ENCODE measurements at places on chromosomes 6 and 20.

DNA sequence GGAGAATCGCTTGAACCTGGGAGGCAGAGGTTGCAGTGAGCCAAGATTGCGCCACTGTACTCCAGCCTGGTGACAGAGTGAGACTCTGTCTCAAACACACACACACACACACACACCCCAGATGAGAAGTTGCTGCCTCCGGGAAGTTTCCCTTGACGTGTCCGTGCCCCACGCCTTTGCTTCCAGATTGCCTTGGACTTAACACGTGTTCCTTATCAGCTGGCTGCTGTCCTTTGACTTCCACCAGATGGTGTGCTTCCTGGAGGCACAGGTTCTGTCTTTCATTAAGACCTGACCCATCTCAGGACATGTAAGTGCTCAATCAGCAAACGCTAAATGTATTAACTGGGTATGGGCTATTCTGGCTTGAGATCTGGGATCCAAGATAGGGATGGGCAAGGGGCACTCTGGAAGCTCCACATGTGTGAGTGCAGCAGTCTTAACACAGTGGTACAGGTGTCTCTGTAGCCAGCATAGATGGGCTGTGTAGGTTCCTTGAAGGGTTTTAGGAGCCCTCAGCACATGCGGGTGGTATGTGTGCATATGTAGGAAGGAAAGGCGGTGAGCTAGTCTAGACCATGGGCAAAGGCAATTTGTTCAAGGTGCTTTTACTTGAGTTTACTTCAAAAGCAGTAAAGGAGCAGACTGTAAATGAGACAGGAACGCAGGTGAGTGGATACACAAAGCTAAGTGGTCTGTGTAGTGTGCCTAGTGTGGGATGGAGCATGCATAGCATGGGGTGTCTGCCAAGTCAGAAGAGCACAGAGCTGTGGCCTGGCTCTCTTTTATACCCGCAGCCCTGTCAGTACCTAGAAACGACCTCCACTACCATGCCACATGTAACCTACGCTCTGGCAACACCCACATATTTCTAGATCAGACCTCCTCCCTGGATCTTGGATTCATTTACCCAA, 11.6 kb downstream of the PIGT start:
- no peak for DNase-seq

- DNase-seq = no peak
Measured at GRCh38 chr6:13251242-13251641, 77.1 kb downstream of the TBC1D7 start.

DNA sequence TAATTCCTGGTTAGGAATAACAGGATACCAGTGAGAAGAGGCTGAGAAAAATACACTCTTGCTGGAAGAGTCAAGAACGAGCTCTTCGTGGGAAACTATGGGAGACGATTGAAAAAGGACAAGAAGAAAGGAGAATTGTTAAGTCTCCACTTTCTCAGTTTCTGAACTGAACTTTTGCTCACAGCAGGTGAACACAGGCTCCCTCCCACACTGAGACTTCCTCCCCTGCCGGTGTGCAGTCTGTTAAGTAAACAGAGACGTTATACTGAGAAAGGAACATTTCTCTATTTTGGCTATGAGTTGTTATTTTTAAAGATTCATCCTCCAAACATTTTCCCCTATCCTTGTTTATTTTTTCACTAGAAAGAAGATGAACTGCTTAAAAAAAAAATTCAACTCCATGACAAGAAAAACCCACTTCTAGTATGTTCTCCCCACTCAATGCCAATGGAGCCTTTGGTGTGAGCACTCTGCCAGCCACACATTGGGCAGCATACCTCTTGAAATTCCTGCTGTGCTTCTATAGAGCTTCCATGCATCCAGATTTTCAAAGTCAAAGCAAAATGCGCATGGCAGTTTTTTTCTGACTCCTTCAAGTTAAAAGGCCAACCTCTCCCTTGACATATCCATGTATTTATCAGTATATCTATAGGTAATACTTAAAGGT, 250.5 kb downstream of the ESR1 start:
- DNase-seq = no peak

GRCh38 chr6:6585003-6585311, 3.6 kb upstream of the LY86 start:
- no peak for DNase-seq

DNA sequence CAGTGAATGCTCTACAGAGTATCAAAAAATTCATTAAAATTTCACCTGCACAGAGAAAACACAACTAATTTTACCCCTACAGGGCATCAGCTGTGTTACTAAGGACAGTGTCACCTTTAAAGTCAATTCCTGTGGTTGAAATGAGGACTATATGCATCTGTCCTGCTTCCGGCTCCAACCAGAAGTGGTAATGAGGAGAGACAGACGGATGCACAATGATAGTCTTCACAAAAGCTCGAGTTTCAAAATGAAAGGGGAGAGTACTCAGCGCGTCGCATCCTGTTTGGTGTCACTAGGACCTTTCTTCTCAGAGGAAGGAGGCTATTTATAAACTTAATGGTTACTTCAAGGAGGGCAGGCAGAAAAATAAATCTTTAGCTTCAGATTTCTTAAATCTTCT, 86.5 kb downstream of the LYRM4 start:
- no peak for DNase-seq

DNA sequence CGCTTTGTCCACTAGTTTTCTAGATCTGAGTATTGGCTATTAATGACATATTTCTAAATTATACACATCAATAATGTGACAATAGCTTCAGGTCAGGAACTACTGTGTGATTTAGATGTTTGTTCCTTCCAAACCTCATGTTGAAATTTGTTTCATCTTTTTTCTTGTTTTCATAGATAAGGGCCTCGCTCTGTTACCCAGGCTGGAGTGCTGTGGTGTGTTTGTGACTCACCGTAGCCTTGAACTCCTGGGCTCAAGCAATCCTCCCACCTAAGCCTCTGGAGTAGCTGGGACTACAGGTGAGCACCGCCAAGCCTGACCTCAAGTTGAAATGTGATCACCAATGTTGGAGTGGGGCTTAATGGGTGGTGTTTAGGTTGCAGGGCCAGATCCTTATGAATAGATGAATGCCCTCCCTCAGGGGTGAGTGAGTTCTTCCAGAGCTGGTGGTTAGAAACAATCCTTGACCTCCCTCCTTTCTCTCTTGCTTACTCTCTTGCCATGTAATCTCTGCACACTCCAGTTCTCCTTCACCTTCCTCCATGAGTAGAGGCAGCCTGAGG, 5.9 kb upstream of the NQO2 start:
- no peak for DNase-seq

DNA sequence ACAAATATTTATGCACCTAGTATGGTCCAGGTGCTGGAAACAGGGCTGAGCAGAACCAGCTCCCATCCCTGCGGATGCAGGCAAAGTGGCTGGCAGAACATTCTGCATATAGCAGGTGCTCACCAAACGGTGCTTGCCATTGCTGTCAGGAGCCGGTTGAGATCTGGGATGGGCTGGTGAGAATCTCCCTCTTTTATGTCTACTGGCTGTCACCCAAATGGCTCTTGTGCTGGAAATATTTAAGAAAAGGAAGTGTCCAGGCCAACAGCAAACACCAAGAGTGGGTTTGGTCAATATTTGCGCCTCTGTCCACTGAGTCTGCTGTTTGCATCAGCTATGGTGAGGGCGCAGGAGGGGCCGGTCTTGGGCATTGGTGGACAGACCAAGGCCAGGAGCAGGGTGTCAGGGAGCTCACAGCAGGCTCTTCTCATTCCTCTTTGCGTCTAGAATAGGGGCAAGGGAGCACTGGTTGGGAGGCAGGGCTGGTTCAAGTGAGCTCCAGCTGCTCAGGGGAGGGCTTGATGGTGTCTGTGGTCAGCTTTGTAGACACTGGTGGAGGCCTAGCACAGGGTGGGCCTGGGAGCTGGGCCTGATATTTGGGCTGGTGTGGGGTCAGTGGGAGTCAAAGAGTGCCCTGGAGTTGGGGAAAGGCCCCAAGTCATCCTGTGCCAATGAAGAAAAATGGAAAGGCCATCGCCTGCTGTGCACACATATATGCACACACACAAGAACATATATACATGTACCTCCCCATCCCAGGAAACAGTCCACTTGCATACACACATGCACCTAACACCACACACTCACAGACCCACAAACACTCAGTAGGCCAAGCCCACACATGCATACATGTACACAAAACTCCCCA, 1.4 kb upstream of the BPIFB2 start:
- DNase-seq = no peak

GRCh38 chr6:152176268-152176667, 368.8 kb downstream of the ESR1 start:
- DNase-seq = no peak

- no peak for DNase-seq
Measured at GRCh38 chr6:34131326-34132290, 14.3 kb downstream of the GRM4 start.

DNA sequence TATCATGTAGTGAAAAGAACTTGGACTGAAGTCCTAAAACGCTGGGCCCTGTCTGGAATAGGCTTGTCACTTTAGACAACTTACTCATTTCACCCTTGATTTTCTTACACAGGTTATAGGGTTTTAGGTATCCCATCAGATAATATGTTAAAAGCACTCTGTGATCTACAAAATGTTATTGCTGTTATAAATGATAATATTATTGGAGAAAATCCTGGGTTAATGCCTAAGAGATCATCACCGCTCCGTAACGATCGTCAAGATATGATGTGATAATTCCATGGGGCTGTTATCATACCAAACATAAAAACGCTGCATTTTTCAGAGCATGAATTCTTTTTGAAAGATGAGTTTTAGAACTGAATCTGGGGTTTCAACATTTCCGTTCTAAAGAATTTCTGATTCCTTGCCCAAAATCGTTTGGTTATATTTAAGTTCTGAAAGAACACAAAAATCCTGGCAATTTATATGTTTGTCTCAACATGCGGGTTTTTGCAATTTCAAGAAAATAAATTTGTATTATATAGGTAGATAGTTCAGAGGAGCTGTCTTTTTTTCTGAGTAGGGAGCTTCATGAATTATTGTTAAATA, 154.8 kb downstream of the FOXC1 start:
- DNase-seq = no peak

- DNase-seq = no peak
Measured at GRCh38 chr6:118678866-118679265, 27.5 kb upstream of the CEP85L start.

DNA sequence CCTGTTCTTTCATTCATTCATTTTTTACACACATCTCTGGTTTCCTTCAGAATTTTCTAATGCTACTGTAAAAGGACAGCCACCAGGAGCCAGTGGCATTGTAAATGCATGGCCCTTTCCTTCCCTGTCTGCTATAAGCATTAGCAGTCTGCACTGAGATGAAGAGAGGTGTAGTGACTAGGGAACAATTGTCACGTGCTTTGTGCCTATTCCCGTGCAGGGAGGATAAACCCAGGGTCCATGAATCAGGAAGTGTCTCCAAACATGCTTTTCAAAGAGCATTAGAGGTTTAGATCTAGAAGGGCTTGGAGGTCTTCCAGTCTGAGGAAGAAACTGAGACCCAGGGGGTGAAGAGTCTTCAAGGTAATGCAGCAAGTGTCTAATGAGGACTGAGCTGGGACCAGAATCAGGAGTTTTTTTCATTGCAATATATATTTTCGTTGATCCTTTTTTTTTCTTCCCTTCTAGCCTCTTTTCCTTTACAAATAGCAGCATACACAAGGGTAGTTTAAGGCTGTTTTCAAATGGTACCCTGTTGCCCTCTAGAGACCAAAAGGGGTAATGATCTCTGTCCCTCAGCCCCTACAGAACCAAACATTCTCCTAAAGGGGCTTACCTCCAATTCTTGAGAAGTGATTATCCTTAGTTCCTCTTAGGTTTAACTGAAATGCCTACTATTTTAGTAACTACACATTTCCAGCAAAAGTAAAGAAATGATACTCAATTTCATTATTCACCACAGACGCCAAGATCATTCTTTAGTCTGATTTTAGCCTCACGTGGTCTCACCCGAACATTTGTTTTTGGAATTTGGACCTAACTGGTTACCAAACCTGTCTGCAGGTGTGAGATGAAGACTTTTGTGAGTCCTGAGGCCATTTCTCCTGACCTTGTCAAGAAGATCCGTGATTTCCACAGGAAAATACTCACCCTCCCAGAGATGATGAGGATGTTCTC, 6.6 kb downstream of the TRIM15 start:
- DNase-seq = no peak

- no peak for DNase-seq
Measured at GRCh38 chr6:109178921-109179320, 83.6 kb downstream of the CEP57L1 start.

GRCh38 chr6:161586887-161587286, 313.0 kb upstream of the AGPAT4 start:
- DNase-seq = no peak

- DNase-seq = no peak
Measured at GRCh38 chr20:58086763-58087561, 141.5 kb downstream of the ANKRD60 start.

DNA sequence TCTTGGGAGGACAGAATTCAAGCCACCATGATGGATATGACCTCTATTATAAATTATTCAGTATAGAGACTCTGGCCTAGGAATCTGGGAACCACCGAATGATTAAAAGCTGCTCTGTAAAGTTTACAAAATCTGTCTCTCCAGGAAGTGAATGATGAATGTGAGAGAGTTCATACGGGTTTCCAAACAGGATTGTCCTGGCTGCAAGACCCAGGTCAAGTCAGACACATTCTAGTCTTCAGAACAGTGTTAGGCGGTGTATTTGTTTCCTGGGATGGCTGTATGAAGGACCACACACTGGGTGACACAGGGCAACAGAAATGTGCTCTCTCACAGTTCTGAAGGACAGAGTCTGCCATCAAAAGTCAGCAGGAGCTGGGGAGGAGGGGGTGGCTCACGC, 222.4 kb downstream of the ZNF217 start:
- no peak for DNase-seq

GRCh38 chr6:73511796-73512195, 9.0 kb downstream of the EEF1A1 start:
- no peak for DNase-seq

DNA sequence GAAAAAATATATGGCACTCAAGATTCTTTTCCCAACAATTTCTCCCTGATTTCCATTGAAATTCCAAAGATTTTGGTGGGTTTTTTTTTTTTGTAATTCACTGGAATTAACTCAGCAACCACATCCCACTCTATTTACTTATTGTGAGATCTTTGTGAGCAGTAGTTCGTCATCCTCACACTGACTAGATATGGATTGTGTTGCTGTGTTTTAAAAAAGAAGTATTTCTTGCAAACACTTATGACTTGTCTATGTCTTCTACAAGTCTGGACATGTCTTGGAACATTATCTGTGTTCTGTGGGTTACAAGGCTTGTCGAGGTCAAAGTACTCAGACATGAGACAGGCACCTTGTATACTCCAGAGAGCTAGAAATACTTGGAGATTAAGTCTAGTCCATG, 7.3 kb upstream of the TENT5A start:
- no peak for DNase-seq

DNA sequence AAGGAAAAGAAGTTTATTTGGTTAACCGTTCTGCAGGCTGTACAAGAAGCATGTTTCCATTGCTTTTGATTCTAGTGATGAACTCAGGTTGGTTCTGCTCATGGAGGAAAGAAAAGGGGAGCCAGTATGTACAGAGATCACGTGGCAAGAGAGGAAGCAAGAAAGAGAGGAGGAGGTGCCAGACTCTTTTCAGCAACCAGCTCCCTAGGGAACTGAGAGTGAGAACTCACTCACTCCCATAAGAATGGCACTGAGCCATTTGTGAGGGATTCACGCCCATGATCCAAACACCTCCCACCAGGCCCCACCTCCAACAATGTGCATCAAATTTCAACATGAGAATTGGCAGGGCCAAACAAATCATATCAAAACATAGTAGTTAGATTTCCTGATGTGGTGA, 649.1 kb downstream of the EPM2A start:
- no peak for DNase-seq

GRCh38 chr20:49288250-49288751, 10.4 kb upstream of the ZNFX1 start:
- DNase-seq = no peak
